ENCODE measurements at places on chromosomes 1 and 21.

- no peak for DNase-seq
Measured at GRCh38 chr1:98352378-98352777, 309.1 kb upstream of the SNX7 start.

DNA sequence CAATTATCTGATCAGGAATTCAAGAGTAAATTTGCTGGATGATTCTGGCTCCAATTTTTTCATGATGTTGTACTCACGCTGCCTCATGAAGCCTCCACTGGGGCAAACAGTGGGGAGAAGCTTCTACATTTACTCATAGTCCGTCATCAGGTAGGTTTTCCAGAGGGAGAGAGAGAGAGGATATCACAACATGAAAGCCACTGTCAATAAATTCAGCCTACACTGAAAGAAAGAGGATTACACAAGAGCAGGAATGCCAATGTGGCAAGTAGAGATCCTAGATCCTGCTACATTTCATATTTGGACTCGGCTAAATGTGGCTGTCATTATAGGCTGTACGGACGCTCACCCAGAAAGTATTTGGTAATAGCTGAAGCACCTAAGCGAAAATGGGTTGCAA, 819.9 kb downstream of the BRINP3 start:
- no peak for DNase-seq

DNA sequence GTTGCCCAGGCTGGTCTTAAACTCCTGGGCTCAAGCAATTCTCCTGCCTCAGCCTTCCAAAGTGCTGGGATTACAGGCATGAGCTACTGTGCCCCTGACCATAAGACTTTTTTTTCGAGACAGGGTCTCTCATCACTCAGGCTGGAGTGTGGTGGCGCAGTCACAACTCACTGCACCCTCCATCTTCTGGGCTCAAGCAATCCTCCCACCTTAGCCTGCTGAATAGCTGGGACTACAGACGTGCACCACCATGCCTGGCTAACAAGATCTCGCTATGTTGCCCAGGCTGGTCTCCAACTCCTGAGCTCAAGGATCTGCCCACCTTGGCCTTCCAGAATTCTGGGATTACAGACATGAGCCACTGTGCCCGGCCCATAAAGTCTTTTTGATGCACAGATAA, 1.9 kb downstream of the C1orf56 start:
- DNase-seq = no peak

DNA sequence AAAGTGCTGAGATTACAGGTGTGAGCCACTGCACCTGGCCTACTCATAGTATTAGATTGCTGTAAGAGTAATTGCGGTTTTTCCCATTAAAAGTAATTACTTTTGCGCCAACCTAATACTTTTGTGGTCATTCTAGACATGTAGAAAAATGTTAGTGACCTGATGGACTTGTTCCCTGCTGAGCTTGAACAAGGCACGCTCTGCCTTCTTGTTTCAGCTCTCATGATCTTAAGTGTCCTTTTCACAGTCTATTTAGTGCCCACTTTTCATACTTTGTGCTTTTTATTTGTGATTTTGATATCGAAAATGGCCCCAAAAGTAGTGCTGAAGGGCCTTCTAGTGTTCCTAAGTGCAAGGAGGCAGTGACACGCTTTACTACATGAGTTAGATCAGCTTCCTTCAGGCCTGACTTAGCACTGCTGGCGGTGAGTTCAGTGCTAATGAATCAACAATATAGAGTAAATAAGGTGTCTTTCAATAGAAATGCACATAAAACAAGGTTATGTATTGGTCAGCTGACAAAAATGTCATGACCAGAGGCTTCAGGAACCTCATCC, 5.6 kb upstream of the RD3 start:
- DNase-seq = no peak

GRCh38 chr21:25536752-25537151, 70.5 kb downstream of the MRPL39 start:
- DNase-seq = no peak

GRCh38 chr1:106700211-106700610, 356.3 kb upstream of the PRMT6 start:
- no peak for DNase-seq

DNA sequence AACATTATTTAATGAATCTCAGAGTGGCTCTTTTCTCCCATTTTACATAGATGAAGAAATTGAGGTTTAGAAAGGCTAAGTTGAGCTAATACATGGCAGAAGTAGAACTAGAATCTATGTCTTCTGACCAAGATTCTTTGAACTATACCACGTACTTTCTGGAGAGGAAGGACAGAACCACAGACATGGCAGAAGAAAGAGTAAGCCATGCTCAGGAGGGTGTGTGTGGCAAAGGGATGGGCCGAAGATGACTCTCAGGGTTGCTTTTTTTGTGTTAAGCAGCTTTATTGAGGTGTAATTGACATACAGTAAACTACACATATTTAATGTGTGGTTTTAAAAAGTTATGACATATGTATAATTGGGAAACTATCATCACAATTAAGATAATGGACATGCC, 69.5 kb downstream of the PEX14 start:
- peak; percentile 30 for DNase-seq

DNA sequence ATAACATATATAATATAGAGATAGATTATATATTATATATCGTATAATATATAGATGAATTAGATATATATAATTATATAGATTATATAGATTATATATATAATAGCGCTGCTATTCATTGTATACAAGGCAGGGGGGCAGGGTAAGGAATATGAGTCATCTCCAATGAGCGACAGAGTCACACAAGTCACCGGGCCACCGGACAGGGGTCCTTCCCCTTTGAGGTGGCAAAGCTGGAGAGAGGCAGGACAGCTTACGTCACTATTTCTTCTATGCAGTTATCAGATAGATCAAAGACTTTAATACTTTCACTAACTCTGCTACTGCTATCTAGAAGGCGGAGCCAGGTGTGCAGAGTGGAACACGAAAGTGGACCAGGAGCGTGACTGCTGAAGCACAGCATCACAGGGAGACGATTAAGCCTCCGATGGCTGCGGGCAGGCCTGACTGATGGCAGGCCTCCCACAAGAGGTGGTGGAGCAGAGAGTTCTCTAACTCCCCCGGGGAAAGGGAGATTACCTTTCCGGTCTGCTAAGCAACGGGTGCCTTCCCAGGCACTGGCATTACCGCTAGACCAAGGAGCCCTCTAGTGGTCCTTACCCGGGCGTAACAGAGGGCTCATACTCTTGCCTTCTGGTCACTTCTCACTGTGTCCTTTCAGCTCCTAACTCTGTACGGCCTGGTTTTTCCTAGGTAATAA, 2154.7 kb downstream of the MRPL39 start:
- no peak for DNase-seq

- no peak for DNase-seq
Measured at GRCh38 chr21:42799948-42800347, 79.4 kb downstream of the WDR4 start.

DNA sequence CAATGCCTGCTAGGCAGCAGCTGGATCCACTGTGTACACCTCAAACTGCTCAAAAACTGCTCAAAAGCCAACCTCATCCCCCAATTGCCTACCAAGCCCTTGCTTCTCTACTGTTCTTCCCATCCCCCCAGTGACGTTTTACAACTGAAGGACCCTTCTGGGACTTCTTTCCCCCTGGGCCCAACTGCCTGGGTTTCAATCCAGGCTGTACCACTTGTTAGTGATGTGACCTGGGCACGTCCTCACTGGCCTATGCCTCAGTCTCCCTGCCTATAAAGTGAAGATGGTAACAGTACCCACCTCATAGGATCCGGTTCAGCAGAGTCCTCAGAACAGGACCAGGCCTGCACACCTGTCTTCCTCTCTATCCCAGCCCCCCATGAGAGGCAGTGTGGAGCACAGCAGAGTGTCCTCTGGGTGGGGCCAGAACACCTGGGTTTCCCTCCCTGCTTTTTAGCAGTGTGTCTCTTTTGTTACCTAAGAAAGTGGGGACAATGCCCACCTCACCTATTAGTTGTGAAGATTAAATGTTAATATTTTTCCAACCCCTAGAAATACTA, 1.9 kb upstream of the TEKT2 start:
- no peak for DNase-seq

GRCh38 chr1:38139738-38140487, 93.3 kb upstream of the POU3F1 start:
- DNase-seq = no peak

- peak; percentile 55 for DNase-seq
Measured at GRCh38 chr1:84724128-84724860, 34.0 kb upstream of the SSX2IP start.

DNA sequence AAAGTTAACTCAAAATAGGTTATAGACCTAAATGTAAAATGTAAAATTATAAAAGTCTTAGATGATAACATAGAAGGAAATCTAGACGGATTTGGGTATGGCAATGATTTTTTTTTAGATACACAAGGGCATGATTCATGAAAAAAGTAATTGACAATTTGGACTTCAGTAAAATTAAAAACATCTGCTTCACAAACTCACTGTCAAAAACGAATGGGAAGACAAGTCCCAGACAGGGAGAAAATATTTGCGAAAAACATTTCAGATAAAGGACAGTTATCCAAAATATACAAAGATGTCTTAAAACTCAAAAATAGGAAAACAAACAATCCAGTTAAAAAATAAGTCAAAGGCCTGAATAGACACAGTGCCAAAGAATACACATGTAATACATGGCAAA, 9.7 kb upstream of the PTGS2 start:
- DNase-seq = no peak

DNA sequence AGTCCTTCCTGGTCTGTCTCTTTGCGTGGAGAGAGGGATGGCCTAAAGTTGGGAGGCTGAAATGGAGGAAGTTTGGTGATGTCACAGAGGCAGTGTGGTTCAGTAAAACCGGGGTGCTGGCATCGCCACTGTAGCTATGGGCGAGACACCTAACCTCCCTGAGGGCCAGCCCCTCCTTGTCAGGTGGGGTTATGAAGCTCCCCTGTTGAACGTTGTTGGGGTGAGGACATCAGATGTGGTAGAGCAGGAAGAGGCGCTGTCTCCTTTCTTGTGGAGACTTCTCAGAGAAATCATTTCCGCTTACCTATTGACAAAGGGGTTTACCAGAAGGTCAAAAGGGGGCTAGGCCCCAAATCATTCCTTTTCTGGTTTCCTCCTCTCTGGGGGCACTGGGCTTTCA, 294.7 kb downstream of the SIPA1L2 start:
- DNase-seq = no peak

GRCh38 chr1:176051902-176052518, 155.1 kb downstream of the COP1 start:
- DNase-seq = no peak

DNA sequence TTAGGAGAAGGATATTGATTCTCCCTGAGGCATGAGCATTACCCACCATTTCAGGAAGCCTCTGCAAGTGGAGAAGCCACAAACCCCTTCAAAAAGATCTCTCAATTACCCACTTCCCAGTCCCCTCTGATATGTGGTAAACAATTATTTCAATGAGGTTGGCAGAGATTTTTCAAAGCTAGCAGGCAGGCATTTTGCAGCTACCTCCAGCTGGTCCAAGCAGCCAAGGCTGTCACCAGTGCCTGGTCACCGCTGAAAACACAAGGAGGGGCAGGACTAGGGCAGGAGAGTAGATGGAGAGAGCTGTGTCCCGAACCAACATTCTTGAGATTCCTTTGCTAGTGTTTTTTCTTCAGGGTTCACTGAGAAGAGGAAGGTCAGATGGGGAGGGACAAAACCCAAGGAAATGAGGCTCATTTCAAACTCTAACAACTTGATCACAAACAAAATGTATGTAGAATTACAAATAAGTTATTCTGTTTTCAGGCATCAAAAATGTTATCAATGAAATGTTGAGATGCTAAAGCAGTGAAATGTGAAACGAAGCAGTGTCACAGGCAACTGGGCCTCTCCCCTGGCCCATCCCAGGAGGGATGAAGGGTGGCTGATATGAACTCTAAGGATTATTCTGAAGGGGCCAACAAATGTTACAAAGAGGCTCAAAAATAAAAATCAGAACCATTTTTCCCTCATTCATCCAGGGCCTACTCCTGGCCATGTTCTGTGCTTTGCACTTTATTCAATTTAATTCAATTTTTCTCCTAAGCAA, 22.3 kb downstream of the APP start:
- no peak for DNase-seq

GRCh38 chr1:185594786-185595410, 139.3 kb upstream of the HMCN1 start:
- no peak for DNase-seq

DNA sequence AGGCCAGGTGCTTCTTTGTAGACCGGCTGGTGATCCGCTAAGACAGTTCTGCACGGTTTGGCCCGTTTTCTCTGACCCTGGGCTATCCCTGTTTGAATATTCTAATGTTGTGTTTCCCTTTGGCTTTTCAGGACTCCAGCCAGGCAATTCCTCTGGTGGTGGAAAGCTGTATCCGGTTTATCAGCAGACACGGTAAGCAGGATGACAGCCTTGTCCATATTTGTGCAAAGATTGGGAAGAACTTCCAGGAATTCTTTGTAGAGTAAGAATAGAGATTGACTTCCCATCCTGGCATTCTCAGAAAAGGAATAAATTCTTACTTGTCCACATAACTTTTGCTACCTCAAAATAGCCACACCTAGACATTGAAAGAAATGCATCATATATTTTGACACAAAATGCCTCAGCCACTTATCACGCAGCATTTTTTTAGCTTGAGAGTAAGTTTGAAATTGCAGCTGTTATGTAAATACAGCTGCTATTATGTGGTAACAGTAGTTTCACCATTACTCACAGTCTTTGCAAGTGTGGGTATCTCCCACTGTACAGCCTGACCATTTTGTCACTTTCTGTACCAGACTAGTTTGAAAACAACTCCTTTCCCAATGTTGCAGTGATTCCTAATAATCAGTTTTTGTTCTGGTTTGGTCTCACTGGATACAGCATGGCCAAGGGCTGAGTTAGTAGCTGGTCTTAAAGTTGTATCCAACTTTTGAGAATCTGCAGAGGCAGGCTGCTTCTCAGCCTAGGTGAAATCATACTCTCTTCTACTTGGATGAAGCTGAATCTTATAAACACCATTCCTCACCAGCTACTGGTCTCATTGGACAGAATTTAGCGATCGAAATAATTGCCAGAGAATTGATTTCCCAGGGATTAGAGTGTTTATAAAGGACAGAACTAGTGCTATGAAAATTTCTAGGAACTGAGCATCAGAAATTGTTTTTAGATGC, 40.0 kb upstream of the IKBKE start:
- DNase-seq = no peak

- no peak for DNase-seq
Measured at GRCh38 chr1:206702260-206702659, 17.6 kb downstream of the MAPKAPK2 start.

DNA sequence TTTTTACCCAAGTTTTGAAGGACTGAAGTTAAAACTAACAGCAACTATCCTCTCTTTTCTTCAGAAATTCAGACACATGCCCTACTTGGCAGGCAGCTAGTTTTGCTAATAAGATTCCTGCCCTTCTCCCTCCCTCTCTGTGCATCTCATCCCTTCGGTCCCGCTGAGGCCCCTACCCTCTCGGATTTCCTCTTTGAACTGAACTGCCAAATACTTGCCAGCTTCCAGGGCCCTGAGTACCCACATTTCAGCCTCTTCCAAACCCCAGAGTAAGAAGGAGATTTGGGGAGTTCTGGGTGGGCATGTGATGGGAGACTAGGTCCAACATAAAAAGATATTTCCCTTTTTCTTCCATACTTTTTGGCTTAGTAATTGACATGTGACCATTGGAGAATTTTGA, 116.5 kb upstream of the JUN start:
- no peak for DNase-seq

Measured in CD4-positive, alpha-beta T cell treated with Interleukin-15 for 4 hours (primary cell).